Ovary (tissue), 10 donors: ENCODE measurements at places on chromosomes 1 and 21. TPM values are rescaled to one million over a fixed set of nuclear protein-coding genes. Genes with fewer than 3 reads are reported as not detected.

GRCh38 chr1:151325646-151326429 lies 1.4 kb downstream of the PI4KB start:
- no peak for DNase-seq

- no peak for DNase-seq
Observed at GRCh38 chr1:208000504-208000903, 89.6 kb upstream of the CD34 start.

- no peak for DNase-seq
Observed at GRCh38 chr1:180489976-180490375, 12.4 kb downstream of the ACBD6 start.

- no peak for DNase-seq
Observed at GRCh38 chr1:38671221-38671620, 188.4 kb downstream of the RRAGC start.

DNA sequence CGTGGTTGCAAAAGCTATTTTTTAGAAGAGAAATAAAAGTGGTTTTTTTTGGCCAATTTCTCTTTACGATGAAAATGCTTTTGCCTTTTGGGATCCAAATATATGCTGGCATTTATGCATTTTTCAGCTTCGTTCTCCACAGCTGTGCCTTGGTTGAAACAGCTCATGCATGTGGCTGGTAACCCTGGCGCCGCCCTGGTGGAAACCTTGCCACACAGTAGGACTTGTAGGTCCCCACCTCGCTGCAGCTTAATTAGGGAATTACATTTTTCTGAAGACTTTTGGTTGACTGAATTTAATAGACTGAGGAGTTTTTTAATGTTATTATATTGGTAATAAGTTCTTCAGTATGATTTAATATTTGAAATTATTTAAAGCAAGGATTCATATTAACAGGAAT lies 12.7 kb upstream of the PCP4 start:
- no peak for DNase-seq

- no peak for DNase-seq
Observed at GRCh38 chr1:11729498-11730428, 6.2 kb upstream of the AGTRAP start.

DNA sequence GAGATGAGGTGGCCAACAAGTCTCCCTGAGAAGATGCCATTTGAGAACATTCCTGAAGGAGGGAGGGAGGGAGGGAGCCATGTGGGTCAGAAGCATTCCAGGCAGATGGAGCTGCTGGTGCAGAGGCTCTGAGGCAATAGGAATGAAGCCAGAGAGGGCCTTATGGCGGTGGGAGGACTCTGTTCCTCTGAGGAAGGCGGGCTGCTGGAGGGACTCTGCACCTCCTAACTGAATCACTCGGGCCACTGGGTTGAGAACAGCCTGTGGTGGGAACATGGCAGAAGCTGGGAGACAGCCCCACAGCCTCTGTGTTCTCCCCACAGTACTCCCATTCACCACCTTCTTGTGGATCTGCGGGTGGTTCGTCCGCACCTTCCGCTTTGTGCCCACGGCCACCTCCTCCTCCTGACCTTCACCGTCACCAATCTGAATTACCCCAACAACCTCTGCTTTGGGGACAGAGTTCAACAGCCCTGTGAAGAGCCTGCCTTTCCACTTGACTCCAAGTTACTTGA lies 2.4 kb upstream of the TMEM125 start:
- no peak for DNase-seq

DNA sequence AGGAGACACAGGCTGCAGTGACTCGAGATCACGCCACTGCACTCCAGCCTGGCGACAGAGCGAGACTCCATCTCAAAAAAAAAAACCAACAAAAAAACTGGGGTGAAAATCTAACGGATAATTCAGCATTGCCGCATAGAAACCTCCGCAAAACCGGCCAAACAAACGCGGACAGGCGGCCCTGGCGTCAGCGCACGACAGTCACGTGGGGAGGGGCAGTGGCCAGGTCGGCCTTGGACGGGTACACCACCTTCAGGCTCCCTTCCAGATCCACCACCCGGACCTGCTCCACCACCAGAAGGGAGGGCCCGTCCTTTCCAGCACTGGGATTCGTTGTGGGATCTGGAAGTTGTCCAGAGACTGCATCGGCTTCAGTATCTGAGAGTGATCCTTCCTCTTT lies 8.4 kb downstream of the SMIM1 start:
- no peak for DNase-seq

DNA sequence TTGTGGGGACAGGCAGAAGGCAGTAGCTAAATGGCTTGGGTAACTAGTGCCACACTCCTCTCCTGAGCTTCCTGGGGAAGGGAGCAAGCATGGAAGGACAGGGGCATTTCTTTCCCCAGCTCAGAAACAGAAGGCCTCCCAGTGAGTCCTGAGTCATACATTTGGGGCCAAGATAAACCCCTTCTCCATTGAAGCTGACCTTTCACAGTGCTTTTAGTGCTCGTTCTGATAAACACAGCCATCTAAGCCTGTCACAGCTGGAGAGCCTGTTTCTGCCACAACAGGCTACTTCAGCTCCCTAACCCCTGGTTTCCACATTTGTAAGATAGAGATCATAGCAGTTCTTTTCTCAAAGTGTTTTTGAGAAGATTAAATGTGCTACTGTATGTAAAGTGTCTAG lies 374.0 kb downstream of the LMX1A start:
- DNase-seq = no peak

GRCh38 chr1:5225707-5226704 lies 571.6 kb downstream of the AJAP1 start:
- DNase-seq = no peak

DNA sequence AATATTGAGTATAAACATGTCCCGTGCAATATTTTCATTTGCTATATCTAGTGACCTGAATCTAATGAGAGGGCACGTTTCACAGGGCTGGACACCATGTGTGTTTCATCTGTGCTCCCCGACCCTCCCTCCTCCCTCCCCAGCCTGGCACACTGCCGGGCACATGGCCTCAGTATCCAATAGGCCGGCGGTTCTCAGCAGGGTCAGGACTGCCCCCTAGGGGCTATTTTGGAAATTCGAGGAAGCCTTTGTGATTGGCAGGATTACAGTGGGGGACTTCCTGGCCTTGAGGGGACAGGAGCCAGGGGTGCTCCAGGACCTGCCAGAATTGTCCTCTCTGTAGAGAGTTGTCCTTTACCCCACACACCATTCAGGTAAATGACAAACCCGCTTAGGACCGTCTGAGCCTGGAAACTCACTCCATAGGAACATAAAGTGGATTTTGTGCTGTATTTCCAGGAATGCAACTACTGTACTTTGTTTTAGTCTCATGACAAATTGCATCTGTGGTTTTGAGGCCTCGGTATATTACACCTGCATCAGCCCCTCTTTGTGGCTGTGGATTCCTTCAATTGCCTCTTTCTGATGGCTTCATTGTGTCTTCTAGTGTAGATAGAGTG lies 109.5 kb upstream of the SIM2 start:
- DNase-seq = peak; percentile 14

DNA sequence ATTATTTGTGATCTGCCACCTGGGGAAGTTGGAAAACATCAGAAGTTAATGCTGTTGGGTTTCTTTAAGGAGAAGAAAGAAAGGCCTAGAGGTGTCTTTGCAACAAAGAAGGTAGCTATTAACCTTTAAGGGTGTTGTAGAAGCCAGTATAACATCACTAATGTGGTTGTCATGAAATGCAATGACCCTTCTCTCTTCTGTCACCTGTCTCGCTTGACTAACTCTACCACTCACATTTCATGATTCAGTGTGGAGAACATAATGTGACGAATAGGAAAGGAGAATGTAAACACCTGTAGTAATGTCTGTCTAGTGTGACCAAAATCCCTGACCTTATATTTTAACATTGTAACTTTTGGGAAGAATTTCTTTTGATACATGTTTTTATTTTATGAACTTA lies 211.7 kb upstream of the UBE2U start:
- no peak for DNase-seq

DNA sequence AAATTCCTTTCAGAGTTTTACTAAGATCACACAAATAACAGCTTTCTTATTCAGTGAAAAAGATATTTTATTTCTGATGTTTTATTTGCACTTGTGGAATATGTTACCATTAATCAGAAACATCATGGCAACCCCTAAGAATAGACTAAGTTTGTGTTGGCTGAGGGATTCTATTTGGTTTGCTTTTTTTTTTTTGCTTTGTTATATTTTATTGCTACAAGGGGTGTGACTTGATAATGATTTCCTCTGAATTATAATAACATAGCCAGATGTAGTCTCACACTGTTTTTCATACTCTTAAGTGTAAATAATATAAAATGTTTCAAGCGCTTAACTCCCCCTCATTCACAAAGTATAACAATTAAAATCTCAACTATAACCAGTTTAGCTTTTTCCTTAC lies 20.0 kb downstream of the GLRX2 start:
- DNase-seq = no peak

DNA sequence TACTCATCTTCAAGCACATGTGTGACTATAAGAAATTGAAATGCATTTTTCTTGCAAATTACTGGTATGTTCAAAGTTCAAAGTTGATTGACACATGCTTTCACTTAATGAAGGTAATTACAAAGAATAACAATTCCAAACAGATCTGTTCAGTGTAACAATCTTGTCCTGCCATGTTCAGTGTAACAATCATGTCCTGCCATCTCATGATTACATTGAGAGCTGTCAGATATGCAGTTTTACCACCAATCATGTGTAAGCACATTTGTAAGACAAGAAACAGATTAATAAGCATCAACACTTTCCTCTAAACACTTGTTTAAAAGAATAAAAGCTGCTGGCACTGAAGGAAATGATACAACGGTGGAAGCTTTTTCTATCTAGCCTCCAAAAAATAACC lies 80.3 kb upstream of the ZNF281 start:
- no peak for DNase-seq

DNA sequence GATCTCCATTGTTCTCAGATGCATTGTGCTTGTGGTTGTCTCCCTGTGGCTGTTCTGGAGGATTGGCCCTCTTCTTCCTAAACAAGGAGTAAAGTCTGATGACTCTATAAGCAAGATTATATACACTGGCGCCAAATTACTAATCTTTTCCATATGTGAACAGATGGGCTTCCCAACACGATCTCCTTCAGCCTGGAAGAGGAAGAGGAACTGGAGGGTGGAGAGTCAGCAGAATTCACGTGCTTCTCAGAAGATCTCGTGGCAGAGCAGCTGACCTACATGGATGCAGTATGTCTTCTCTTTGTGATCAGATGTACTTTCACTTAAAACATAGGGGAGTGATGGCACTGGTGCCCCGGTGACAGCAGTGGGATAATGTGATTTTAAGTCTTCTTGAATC lies 78.7 kb downstream of the RGL1 start:
- DNase-seq = no peak

- DNase-seq = no peak
Observed at GRCh38 chr1:197351821-197352440, 83.9 kb downstream of the CRB1 start.

- no peak for DNase-seq
Observed at GRCh38 chr21:39800311-39800710, 55.3 kb downstream of the IGSF5 start.

DNA sequence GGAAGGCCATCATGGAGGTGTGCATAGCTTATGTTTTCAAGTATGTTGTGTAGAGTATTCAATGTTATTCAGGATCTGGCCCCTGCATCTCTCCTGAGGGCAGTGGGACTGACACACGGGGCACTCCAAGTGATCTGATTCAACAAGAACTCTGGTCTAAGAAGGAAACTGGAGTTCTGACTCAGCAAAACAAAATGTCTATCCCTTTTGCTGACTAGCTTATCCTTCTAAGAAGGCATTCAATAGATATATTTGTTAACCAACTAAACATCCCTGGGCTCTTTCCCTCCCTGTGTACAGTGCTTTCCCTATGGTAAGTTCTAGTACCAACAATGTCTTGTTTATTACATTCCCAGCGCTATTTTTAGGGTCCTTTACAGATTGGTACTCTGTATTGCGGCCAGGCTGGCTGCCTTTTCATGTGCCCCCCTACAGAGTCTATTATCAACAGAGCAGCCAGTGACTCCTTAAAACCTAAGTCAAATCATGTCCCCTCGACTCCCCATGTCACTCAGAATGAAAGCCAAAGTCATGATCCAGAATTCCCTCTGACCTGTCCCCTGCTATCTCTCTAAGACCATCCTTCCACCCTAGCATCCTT lies 304.9 kb downstream of the KCNH1 start:
- DNase-seq = no peak

GRCh38 chr1:209199822-209200221 lies 383.7 kb upstream of the CAMK1G start:
- DNase-seq = no peak

- no peak for DNase-seq
Observed at GRCh38 chr1:177830531-177831135, 139.2 kb downstream of the SEC16B start.

DNA sequence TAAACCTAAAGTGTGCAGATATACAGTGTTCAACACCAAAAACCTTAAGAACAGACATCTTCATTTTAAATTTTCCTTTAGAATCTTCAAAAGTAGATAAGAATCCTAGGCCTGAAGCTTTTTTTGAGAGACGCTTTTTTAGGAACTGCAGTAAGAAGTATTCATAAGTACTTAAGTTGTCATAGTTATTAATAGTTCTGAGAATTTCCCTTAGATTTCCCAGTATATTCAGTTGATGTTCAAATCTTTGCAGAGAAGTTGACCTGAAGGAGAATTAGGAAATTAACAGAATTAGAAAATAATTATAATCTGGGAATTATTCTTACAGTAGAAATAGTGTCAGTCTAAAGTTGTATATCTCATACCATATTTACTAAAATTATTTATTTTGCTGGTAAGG lies 150.3 kb downstream of the NCAM2 start:
- no peak for DNase-seq

- no peak for DNase-seq
Observed at GRCh38 chr1:115123116-115123515, 33.8 kb upstream of the TSPAN2 start.

DNA sequence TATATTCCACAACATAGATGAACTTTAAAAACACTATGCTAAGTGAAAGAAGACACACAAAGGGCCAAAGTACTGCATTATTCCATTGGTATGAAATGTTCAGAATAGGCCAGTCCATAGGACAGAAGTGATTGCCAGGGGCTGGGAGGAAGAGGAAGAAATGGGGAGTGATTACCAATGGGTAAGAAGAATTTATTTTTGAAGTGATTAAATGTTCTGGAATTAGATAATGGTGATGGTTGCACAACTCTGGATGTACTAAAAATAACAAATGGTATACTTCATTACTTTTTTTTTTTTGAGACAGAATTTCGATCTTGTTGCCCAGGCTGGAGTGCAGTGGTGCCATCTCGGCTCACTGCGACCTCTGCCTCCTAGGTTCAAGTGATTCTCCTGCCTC lies 61.7 kb downstream of the CHD5 start:
- DNase-seq = no peak

- no peak for DNase-seq
Observed at GRCh38 chr1:111172463-111172862, 28.0 kb downstream of the DENND2D start.

GRCh38 chr21:44751799-44752636 lies 40.6 kb upstream of the TSPEAR start:
- DNase-seq = no peak

GRCh38 chr1:60162936-60163335 lies 89.4 kb upstream of the C1orf87 start:
- DNase-seq = no peak

MTARC1 gene
- 6.1 TPM for total RNA-seq

C1orf141 gene
- 0.38 TPM for total RNA-seq

BCAR3 gene
- total RNA-seq = 17.1 TPM

AQP10 gene
- total RNA-seq = not detected

PDC gene
- not detected for total RNA-seq

SPRR2A gene
- total RNA-seq = not detected

KCNH1 gene
- not detected for total RNA-seq

GDAP2 gene
- total RNA-seq = 16.9 TPM

LMX1A gene
- not detected for total RNA-seq

SLC9C2 gene
- 1.0 TPM for total RNA-seq
